T-helper 17 cell (primary cell): ENCODE measurements at places on chromosomes 6 and 20. TPM values are rescaled to one million over a fixed set of nuclear protein-coding genes. Genes with fewer than 3 reads are reported as not detected.

The SAPCD1 gene
- total RNA-seq: 3.6 TPM

DNA sequence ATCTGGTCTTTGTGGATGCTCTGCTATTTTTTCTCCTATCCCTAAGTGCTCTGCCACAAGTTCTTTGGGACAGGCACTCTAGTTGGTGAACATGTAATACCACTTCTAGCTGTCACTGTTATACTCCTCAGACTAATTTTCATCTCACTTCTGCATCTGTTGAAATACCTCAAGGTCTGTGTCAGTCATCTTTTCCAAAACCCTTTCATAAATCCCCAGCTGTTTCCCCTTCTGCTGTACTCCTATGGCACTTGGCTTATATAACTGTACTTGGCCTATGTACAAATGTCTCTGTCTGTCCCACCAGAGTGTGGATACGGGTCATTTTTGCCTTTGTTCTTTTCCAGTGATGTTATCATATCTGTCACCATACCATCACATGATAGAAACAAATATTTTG, 124.2 kb downstream of the FHL5 start:
- DNase-seq: no peak
- no peaks in the 10 kb centered on the region for H3K36me3 ChIP-seq
- H3K27me3 ChIP-seq: peaks cover 16% of the 10 kb centered on the region
- no peaks in the 10 kb centered on the region for H3K4me1 ChIP-seq
- no peak overlapping the region for H3K4me3 ChIP-seq
- H3K27ac ChIP-seq: no peak overlapping the region

DNA sequence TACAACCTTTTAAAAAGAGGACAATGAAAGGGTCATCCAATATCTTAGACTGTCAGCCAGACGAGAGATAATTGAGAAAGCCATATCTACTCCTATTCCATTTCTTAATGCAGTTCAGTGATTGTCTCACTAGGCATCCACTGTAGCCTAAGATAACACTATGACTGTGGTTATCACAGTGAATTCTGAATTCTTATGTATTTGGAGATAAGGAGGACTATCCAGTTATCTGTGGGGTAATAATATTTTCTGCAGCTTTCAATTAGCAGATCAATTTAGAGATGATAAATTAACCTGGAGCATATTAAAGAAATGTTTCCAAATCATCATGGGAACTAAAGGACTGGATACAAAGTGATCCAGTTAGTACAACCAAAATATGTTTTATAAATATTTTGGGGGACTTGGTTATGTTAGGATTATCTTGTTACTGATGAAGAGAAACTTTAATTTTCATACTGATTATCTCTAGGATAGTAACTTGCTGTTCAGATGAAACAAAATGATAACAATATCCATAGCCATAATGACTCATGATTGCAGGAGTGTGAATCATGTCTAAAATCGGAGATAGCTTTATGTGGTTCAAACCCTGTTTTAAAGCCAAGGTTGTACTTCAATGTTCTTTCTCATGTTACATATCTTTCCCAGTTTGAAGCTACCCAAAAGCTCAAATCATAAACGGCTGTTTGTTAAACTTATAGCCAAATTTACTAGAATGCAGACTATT, 1152.0 kb downstream of the HACE1 start:
- no peaks in the 10 kb centered on the region for H3K27me3 ChIP-seq
- no peak overlapping the region for H3K4me3 ChIP-seq
- H3K27ac ChIP-seq: no peak overlapping the region

The SYCP2 gene
- 6.0 TPM for total RNA-seq

DNA sequence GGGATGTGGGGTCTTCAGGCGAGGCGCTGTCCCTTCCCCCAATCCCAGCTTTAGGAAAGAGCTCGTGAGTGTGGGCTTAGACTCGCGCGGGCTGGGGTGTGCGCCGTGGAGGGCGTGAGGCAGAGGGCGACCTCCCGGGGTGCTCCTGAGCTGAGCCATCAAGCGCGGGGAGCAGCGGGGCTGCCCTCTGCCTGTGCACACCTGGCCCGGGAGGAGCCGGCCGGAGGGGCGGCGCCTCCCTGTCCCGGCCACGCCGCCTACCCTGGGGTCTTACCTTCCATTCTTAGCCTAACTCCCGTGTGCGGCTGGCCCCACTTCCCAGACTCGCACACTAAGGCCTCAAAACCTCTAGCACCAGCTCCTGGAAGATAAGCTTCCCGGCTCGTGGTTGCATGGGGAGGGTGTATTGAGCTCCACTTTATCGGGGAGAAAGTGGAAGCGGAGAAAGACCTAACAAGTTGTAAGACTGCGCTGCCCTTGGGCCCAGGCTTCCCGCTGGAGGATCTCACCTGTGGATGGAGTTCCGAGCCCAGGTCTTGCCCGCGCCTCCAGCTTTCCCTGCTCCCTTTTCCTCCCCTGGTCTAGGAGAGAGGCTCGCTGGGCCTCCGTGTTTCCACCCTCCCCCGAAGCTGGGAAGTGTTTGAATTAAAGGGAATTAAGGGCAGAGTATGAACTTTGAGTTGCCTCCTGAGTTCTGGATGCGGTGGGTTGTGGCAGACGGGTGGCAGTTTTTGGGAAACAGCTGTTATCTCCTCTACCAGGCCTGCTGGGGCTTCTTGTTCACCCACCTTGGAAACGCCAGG, 1.2 kb downstream of the DNMT3B start:
- DNase-seq: no peak
- H3K36me3 ChIP-seq: no peaks in the 10 kb centered on the region
- peak overlapping the region; percentile 92 for H3K4me3 ChIP-seq
- H3K27ac ChIP-seq: no peak overlapping the region

The SLCO4A1 gene
- total RNA-seq: 1.9 TPM

DNA sequence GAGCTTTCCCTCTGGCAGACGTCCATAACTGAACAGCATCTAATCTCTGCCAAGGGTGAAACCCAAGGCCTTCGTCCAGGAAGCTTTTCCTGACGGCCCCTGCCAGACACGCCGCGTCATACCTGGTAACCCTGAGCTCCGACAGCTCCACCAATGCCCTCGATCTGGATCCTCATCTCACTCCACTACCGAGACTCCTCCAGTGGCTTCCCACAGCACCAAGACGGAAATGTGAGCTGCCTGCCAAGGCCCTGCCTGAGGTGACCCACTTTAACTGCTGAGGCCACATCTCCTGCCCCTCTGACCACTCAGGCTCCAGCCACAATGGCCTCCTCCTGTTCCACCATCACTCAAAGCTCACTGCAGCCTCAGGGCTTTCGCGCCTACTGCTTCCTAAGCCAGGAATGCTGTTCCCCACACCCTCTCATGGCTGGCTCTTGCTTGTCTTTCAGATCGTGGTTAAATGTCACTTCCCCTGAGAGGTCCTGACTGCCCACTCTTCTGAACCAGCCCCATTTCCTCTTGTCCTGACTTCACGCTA, 143.2 kb downstream of the PREX1 start:
- no peaks in the 10 kb centered on the region for H3K27me3 ChIP-seq
- DNase-seq: no peak
- H3K4me3 ChIP-seq: peak overlapping the region; percentile 41
- no peak overlapping the region for H3K27ac ChIP-seq
- H3K4me1 ChIP-seq: peaks cover 11% of the 10 kb centered on the region
- H3K36me3 ChIP-seq: peaks cover 7% of the 10 kb centered on the region

GRCh38 chr20:51987812-51988211, 185.5 kb upstream of the SALL4 start:
- no peak for DNase-seq
- no peaks in the 10 kb centered on the region for H3K4me1 ChIP-seq
- peaks cover 6% of the 10 kb centered on the region for H3K27me3 ChIP-seq
- no peaks in the 10 kb centered on the region for H3K36me3 ChIP-seq

DNA sequence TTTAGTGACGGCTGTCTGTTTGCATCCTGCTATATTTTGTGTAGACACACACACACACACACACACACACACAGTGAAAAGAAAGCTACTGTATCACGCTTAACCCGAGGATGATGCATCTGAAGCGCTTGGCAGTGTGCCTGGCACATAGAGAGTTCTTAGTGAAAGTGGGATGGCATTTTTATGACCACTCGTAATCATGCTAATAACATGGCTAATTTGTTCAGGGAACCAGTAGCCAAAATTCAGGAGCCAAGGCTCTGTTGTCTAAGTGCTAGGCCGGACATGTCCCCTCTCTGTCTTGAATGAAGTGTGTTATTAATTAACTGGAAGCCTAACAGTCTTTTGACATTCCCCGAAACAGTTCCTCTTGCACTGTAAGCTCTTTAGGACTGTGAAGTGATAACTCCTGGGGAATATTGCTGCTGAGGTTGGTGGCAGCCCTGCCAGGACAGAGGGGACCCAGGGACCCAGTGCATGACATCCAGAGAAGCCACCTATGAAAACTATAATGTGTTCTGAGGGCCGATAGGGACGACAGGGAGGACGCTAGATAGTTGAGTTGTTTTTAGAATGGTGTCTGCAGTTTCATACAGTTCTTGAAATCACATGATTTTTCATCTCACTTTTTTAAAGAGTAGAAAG, 45.0 kb upstream of the IRF4 start:
- no peak for DNase-seq
- no peaks in the 10 kb centered on the region for H3K4me1 ChIP-seq
- H3K36me3 ChIP-seq: peaks cover 3% of the 10 kb centered on the region
- H3K27me3 ChIP-seq: no peaks in the 10 kb centered on the region
- H3K27ac ChIP-seq: no peak overlapping the region
- no peak overlapping the region for H3K4me3 ChIP-seq

The DEFB114 gene
- total RNA-seq: not detected

The RSPH3 gene
- 2.7 TPM for total RNA-seq

- no peak overlapping the region for H3K4me3 ChIP-seq
- no peak for DNase-seq
- no peaks in the 10 kb centered on the region for H3K27me3 ChIP-seq
- H3K27ac ChIP-seq: peak overlapping the region; percentile 21
Measured at GRCh38 chr6:158666628-158667359, 16.9 kb downstream of the SYTL3 start.

DNA sequence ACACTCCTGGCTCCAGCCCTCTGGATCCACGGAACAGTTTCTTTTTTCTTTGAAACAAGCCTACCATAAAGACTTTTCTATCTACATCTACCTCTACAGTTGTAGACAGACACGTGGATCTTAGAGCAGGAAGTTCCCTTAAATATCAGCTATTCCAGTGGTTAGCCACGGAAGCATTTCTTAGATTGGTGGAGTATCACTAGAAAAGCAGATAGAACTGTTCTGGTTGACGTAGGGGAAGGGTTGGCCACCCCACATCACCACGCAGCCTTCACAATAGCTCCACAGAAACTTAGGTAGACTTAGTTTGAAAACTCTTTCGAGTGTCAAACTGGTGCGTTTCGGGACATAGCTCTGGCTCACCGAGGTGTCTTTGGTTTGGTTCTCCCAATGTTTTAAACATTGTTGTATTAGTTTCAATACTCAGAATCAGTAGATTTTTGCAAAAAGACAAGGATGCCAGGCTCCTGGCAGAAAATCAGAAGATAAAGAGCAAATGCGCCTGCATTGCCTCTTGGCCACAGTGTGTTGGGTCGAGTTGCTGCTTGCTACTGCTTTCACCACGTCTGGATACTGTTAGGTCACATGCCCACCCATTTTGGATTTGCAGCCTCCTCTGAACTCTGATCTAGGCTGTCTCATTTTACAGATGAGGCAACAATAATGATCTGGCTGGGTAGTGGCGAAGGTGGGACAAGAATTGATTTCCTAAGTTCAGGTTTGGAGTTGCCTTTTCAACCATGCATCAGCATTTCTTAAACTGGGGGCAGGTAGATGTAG, 71.5 kb upstream of the DTNBP1 start:
- no peak overlapping the region for H3K4me3 ChIP-seq
- peaks cover 46% of the 10 kb centered on the region for H3K27me3 ChIP-seq
- H3K4me1 ChIP-seq: peaks cover 8% of the 10 kb centered on the region
- no peak overlapping the region for H3K27ac ChIP-seq

DNA sequence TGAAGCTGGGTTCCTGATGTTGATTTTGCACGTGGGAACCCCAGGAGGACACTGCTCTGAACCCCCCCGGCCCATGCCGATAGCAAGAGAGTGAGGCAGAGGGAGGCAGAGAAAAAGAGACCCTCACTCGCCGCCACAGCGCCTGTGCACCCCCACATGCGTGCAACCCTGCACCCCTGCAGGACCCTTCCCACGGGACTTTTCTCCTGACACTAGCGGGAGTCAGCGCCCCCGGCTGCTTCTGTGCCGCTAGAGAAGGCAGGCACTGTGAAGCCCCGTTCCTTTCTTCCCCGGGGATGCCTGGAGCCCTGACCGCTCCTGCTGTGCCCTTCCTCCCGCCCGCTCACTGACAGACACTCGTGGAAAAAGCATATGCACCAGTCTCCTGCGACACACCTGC, 67.4 kb downstream of the GMPR start:
- no peaks in the 10 kb centered on the region for H3K27me3 ChIP-seq
- H3K36me3 ChIP-seq: peaks cover 4% of the 10 kb centered on the region
- DNase-seq: no peak
- peaks cover 2% of the 10 kb centered on the region for H3K4me1 ChIP-seq
- peak overlapping the region; percentile 61 for H3K4me3 ChIP-seq

The FABP7 gene
- not detected for total RNA-seq

The MEP1A gene
- total RNA-seq: not detected

The SPATS1 gene
- not detected for total RNA-seq

DNA sequence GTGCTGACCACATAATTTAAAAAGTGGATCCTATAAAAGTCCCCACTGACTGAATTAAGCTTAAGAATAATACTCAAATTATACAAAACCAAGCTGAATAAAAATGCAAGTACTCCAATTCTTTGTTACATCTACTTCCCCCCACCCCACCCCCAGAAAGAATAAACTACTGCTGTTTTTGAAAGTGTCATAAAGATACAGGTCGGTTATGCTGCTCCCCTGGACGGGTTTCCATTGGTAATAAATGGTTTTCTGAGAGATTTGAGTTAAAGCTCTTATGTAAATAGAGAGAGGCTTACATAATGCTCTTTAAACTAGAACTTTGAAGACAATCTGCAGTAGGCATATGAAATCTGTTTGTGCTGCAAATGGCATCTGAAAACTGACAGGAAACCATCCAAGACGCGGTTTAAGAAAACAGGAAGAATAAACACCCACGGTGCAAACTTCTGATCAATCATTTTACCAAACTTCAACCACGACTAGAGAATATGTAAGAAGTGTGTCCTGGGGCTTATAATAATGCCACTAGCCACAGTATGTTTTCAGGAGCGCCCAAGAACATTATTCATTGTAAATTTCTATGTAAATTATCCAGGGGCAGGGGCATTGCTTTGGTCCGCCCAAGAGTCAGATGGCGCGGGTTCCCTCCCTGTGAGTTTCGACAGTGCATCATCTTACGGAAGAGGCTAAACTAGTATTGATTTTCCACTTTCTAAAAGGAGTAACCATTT, 10.8 kb upstream of the POU3F2 start:
- peak overlapping the region; percentile 51 for H3K4me3 ChIP-seq
- no peak overlapping the region for H3K27ac ChIP-seq
- H3K4me1 ChIP-seq: peaks cover 17% of the 10 kb centered on the region
- no peak for DNase-seq

- H3K27me3 ChIP-seq: no peaks in the 10 kb centered on the region
- H3K27ac ChIP-seq: no peak overlapping the region
- DNase-seq: no peak
- H3K36me3 ChIP-seq: no peaks in the 10 kb centered on the region
- H3K4me3 ChIP-seq: no peak overlapping the region
- no peaks in the 10 kb centered on the region for H3K4me1 ChIP-seq
Measured at GRCh38 chr20:54980103-54980960, 504.9 kb downstream of the DOK5 start.

The KCNK17 gene
- total RNA-seq: not detected

The PTP4A1 gene
- total RNA-seq: 129 TPM
